ENCODE measurements at places on chromosomes 3 and 15.

- no peak for DNase-seq
Observed at GRCh38 chr3:149628957-149629670, 28.7 kb downstream of the WWTR1 start.

DNA sequence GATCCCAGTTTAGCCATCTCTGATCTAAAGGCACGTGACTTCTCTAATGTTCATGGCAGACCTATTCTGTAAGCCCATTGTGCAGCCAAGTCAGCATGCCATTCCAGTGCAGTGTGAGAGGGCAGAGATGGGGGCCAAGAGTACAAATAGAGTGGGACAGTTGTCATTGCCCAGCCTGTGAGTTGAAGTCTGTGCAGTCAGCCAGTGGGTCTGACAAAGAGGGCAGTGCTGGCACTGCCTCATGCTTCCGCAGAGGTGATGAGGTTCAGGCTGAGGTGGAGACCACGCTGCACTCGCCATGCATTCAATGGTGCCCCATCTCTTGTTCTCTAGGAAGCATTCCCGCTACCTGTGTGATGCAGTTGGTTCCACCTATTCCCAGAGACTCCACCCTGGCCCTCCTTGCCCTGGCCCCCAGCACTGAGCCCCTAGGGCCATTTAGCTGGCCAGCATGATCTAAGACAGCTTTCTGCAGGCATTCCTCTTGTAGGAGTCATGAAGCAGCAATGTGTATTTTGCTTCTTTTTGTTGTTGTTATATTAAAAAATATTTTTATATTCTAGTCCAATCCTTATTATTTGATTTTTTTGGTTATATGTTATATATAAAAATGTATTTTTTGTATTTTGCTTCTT lies 3.7 kb downstream of the MRAS start:
- DNase-seq, result no peak

DNA sequence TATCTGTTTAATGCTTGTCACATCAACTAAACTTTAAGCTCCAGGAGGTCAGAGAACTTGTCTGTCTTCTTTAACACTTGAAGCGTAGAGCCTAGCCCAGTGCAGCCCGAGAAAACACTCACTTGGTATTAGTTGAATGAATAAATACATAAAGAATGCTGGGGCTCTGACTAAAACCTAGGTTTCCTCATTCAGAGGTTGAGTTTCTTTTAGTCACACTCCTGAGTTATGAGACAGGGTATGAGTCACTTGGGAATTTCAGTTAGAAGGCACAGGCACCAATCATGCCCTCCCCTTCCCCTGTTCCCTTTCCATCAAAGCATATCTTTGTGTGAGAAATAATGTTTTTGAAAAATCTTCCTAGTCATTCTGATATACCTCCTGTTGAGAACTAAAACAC lies 589.8 kb upstream of the DPPA4 start:
- DNase-seq, result peak; percentile 94

- DNase-seq, result no peak
Observed at GRCh38 chr15:94383706-94384105, 152.3 kb downstream of the MCTP2 start.

- DNase-seq, result no peak
Observed at GRCh38 chr3:172701751-172702150, 9.1 kb downstream of the NCEH1 start.

DNA sequence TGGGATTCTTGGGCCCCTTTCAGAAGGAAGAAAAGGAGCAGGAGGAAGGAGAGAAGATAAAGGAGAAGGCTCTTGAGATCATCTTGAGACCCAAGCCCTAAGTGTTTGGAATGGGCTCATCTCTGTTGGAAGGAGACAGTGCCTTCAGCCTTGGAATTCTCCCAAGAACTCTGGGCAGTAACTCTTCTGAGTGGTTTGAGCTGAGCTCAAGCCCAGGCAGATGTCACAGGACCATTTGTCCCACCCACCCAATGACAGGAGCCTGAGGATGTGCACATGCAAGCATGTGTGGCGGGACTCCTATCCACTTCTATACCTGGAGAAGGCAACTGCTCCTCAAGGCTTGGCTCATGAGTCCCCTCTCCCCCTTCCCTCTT lies 14.6 kb upstream of the TMEM40 start:
- DNase-seq, result no peak

- DNase-seq, result no peak
Observed at GRCh38 chr15:36271048-36271447, 308.4 kb upstream of the CDIN1 start.

GRCh38 chr15:28985316-28985645 lies 99.5 kb downstream of the APBA2 start:
- DNase-seq, result no peak

DNA sequence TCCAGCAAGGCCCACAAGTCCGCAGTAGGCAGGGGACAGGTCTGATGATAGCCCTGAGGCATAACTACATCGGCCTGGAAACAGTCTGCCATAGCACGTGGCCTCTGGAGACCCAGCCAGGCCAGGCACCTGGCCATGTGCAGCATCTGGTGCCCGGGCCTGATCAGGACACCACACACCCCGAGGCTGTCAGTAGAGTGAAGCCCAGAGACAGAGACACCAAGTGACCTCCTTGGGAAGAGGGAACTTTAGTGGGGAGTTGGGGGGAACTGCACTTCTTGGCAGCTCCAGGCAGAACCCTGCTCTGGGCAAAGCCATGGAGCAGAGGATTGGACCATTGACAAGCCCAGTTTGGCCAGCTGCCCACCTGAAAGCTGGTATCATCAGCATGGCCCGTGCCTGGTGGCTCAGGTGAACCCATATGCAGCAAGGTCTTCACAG lies 1.2 kb downstream of the SHISA5 start:
- DNase-seq, result no peak

DNA sequence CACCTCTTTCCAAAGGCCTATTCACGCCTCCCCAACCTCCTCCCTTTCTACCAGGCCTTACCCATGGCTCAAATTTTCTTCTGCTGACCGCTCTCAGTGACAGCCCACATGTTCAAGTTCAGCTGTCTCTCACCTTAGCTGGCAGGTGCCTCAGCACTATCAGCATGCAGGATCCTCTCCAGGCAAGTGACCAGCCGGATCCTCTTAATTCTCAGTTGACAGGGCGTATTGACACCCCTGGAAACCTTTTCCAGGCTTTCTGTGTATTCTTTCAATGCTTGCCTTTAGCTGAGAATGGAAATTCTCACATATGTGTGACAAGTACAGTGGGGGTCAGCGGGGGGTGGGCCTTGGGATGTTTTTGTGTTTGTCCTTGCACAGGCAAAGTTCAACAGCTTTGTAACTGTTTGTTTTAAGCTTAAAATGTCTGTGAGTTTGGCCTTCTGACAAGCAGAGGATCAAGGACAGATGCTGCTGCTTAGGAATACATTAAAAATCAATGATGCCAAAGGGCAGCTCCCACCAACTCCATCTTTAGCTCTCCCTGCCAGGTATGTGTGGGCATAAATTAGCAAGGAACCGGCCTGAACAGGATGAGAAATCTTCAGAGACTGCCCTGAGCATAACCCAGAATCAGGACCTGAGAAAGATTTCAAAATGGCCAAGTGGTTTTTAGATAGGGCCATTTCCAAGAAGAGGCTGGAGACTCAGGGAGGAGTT lies 17.4 kb upstream of the BDH1 start:
- DNase-seq, result no peak

DNA sequence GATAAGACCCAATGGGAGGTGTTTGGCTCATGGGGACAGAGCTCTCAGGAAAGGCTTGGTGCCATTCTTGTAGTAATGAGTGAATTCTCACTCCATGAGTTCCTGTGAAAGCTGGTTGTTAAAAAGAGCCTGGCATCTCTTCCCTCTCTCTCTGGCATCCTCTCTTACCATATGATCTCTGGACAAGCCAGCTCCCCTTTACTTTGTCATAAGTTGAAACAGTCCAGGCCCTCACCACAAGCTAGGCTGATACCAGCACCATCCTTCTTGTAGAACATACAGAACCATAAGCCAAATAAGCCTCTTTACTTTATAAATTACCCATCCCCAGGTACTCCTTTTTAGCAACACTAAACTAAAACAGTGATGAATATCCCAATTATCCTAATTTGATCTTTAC lies 166.9 kb upstream of the TMC3 start:
- DNase-seq, result no peak

DNA sequence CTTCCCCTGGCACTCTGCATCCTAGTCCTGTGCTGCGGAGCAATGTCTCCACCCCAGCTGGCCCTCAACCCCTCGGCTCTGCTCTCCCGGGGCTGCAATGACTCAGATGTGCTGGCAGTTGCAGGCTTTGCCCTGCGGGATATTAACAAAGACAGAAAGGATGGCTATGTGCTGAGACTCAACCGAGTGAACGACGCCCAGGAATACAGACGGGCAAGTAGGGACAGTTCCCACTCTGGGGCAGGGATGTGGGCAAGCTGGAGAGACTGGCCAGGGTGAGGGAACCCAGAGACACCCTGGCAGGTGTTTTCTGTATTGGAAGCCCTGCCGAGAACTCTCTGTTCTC lies 247 bp downstream of the FETUB start:
- no peak for DNase-seq

DNA sequence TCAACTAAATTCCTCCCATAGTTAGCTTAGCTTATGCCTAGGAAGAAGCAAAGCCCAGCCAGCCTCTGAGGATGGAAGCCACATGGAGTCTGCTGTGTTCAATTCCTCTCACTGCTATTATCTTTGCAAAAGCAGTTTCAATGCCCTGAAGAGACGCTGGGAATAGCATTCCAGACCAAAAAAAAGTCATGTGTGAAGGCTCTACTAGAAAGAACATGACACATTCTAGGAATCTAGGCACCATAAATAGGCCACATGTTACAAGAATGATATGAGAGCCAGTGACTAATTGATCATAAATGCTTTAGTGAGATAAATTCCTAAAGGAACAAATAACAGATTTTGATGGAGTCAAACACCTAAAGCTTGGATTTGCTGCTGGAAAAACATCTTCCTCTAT lies 800.8 kb downstream of the TUSC7 start:
- no peak for DNase-seq

GRCh38 chr3:31067004-31067403 lies 172.5 kb upstream of the GADL1 start:
- peak; percentile 44 for DNase-seq

DNA sequence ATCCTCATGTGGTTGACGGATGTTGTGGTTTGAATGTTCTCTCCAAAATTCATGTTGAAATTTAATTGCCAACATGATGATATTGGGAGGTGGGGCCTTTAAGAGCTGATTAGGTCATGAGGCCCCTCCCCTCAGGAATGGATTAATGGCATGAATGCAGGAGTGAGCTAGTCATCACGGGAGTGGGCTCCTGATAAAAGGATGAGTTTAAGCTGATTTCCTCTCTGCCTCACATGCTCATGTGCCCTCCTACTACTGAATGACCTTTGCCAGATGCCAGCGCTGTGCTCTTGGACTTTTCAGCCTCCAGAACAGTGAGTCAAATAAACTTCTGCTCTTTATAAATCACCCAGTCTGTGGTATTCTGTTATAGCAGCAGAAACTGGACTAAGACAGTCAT lies 111.2 kb downstream of the MYO5A start:
- no peak for DNase-seq

DNA sequence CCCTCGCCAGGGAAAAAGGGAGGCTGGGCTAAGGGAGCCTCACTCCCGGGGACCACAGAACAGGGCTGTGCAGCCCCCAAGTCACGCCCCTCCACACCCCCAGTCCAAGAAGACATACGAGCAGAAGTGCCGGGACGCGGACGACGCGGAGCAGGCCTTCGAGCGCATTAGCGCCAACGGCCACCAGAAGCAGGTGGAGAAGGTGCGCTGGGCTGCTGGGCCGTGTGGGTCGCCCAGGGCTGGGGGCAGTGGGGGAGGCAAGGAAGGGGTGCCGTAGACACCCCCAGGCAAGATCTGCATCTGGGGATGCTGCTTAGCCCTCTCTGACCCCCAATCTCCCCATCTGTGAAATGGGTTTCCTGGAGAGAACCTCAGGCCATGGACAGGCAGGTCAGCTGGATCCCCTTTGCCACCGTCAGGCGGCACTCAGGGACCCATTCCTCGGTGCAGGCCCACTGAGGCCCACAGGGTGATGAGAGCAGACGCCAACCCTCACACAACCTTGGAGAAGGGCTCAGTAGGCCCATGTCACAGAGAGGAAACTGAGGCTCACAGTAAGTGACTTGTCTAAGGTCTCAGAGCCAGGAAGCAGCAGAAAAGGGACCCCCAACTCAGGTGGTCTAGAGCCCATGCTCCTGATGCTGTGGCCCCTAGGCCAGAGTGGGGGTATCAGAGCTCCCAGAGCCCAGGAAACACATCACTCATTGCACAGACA lies 33.7 kb downstream of the PSTPIP1 start:
- DNase-seq, result no peak

- no peak for DNase-seq
Observed at GRCh38 chr3:152043620-152044019, 170.2 kb downstream of the SUCNR1 start.

- DNase-seq, result no peak
Observed at GRCh38 chr3:195001261-195001660, 269.7 kb downstream of the XXYLT1 start.

GRCh38 chr3:11703146-11703545 lies 59.4 kb upstream of the VGLL4 start:
- DNase-seq, result no peak

- DNase-seq, result no peak
Observed at GRCh38 chr3:99967796-99968195, 146.5 kb downstream of the FILIP1L start.

- DNase-seq, result no peak
Observed at GRCh38 chr3:33438284-33438668, 1.9 kb downstream of the UBP1 start.

DNA sequence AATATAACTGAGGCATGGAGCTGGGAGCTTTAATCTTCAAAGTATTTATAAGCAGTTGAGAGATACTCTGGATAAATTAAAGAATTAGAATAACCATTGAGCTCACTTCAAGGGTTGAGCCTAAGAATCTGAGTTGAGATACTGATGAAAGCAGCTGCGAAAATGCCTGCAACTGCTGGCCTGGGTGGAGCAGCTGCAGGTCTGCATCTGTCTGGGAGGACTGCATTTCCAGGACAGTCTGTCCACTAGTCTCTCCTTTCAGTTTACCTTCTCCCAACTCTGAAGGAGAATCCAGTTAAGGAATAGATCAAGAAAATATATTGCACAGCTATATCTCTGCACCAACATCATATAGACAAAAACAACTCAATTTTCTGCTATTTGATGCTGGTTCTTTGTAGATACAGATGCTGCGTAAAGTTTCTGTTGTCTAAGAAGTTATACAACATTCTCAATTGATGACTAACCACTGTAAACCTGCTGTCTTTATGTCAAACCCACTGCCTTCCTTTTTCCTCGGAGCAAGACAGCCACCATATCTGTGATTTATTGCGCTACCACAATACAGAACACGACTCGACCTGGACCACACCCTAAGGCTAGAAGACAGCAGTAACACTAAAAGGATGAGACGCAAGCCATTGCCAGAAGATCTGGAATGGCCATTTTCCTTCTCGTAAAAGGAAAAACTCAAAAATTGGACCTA lies 245.1 kb downstream of the MAGI1 start:
- DNase-seq, result no peak

GRCh38 chr3:49804141-49805041 lies 1.3 kb downstream of the INKA1 start:
- DNase-seq, result no peak
